ENCODE measurements at places on chromosomes 2 and 18.

- no peak for DNase-seq
These were observed 47.1 kb downstream of the KCNG3 start for GRCh38 chr2:42446503-42447271.

DNA sequence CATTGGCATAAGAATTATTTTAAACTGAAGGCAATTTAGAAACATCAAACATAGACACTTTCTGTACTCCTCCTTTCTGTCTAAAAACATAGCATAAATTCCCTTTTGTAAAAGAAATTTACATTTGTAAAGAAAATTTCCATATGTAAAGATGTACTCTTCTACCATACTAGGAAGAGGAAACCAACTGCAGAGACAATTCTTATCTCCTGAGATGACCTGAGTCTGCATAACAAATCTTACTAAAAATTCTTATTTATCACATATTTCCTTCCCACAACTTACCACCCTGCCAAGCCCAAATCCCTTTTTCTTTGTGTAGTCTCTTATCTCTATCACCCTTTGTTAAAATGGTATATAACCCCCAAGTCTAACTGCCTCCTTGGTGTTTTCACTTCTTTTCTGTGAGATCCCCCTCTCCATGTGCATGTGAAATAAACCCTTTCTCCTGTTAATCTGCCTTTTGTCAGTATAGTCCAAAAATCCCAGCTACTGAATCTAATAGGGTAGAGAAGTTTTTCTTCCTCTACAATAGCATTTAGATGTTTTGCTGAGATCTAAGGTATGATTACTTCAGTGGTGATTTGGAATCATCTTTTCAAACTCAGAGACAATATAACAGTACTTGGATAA, 81.0 kb downstream of the CHN1 start:
- DNase-seq: no peak

DNA sequence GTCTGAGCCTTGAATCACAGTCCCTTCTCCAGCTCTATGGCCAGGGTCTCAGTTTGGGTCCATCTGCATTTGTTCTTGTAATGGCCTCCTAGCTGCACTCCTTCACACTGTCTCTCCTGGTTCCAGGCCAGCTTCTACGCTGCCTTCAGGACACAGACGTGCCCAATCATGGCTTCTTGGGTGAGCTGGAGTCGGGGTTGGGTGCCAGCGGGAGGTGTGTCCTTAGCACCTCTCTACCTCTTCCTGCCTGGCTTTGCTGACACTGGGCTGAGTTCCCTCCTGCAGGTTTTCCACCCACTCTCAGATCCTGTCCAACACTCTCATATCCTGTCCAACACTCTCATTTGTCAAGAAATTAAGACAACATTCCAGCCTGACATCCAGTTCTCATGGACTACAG, 9.6 kb downstream of the TRPM8 start:
- no peak for DNase-seq

DNA sequence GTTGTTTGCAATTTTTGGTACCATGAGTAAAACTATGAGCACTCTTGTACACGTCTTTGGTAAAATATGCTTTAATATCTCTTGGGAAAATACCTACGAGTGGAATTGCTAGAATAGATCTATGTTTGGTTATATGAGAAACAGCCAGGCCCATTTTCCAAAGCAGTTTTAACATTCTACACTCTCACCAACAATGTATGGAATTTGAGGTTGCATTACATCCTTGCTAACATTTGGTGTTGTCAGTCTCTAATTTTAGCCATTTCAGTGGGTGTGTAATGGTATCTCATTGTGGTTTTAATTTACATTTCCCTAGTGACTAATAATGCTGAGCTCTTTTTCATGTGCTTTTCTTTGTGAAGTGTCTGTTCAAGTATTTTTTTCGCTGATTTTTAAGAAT, 118.9 kb upstream of the TCF4 start:
- DNase-seq: no peak

DNA sequence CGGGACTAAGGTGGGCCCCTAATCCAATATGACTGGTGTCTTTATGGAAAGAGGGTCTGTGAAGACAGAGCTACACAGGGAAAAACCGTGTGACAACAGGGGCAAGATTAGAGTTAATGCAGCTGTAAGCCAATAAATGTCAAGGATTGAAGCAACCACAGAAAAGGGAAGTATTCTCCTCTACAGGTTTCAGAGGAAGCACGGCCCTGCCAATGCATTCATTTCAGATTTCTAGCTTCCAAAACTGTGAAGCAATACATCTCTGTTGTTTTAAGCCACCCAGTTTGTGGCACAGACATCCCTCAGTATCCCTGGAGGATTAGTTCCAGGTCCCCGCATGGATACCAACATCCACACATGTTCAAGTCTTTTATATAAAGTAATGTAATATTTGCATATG, 48.8 kb downstream of the SPP2 start:
- peak; percentile 11 for DNase-seq

- DNase-seq: no peak
These were observed 93.1 kb downstream of the TCF4 start for GRCh38 chr18:55494899-55495298.

DNA sequence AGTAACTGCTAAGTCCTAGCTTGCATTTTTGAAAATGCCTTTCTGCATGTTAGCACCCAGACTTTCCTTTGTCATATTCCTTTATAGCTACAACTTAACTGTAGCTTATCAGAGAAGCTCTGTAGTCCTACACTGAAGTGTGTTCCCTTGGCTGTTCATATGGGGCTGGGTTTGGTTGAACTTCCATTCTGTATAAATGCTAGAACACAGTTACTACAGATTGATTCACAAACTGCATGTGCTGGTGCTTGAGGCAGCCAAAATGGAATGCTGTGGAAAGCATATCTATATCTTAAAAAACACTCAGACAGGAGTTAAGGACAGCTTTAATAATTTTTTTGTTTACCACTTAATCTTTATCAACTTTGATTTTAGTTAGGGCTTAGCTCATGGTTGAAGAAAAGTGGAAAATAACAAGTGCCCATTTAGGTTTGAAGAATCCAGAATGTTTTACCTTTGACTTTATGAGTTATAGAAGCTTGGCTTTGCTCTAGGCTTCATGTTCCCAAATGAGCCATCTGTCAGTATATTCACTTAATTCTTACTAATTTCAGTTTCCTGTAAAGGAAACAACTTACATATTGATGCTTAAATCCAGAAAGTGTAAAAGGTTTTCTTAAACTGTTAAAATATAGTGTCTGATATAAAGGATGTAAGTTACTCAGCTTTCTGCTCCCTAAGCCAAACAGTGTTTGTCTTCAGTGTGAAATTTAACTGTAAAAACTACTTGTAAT, 148.9 kb downstream of the AGPS start:
- DNase-seq: no peak

GRCh38 chr18:63887424-63887823, at the start of gene SERPINB2:
Gene SERPINB2, plus strand, starts transcription at chr18:63887705. Its CDS starts 3,740 bp downstream, at chr18:63891445.
- peak; percentile 14 for DNase-seq

- DNase-seq: no peak
These were observed 61.6 kb downstream of the SCN9A start for GRCh38 chr2:166314022-166314759.

DNA sequence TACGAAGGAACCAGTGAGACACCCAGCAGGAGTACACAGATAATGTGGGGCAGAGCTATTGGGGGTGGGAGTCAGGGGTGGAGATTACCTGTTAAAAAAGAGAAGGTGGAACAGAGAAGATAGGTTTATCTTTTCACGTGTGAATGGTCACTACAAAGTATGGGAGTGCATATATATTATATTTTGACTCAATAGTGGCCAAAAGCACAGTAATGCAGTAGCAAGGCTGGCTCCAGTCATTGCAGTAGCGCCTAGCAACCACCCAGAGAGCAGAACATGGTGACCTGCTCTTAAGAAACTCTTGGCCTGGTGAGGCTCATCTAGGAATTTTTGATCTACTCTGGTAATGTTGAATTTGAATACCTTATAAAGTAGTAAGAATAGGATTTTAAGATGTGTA, 1.0 kb downstream of the IMPACT start:
- peak; percentile 27 for DNase-seq

DNA sequence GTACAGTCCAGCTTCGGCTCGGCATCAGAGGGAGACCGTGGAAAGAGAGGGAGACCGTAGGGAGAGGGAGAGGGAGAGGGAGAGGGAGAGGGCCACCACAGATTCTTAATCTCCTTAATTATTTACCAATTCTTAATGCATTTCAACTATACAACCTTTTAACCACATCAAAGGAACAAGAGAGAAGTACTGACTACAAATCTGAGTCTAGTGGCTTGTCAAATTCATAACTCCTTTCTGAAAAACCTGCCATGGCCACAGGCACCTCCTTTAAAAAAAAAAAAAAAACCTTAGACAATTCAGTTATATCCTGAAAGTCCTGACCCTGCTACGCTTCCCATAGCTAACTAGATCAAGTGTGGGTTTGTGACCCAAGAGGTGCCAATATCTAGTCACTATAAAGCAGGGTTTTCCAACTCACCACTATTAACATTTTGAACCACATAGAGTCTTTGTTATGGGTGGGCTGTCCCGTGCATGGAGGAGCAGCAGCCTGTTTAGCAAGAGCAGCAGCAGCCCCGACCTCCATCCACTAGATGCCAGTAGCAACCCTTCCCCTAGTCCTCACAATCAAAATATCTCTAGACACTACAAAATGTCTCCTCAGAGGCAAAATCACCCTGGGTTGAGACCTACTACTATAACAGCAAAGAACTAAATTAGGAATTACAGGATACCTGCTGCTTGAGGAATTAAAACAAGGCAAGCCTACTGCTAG, 6.8 kb downstream of the ESCO1 start:
- peak; percentile 40 for DNase-seq

DNA sequence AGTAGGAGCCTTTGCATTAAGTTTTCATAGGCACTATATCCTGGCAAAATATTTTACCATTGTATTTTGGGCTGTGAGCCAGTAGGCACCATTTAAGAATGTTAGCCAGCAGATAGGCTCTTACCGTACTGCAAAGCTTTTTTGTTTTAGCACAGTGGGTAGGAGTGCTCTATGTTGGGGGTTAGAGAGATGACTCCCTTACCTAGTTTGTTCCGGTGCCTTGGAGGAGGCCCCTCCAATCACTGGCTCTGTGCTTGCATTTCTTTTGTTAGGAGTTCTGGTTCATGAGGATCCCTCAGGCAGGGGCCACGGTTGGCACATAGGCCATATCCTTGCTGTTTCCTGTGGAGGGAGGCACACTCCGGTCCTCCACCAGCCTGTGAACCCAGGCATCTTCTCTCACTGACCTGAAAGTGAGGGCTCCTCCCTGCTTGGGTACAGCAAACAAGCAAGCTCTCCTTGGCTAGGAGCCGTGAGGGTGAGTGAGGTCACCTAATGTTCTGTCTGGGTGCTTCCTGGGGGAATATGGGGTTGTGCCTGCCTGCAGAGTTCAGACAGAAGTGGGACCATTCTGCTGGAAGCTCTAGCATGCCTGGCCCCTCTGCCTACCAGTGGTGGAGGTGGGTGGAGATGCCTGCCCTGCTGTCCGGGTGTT, 29.8 kb downstream of the LTBP1 start:
- no peak for DNase-seq

DNA sequence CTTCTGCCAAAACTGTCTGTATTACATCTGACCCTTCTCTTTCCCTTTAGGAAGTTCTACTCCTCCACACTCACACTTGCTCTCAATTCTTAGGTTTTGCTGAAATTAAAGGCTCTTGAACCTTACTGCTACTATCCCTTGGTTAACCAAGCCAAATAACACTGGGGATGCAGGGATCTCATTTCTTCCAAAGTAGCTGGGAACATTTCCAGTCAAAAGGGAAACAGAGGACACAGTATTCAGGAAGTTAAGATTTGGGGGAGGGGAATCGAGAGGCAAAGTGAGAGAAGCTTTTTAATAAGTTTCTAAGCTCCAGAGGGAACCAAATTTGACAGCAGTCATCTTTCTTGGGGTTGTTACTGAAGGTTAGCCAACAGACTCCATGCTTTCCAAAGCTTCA, 6.2 kb downstream of the SEPTIN2 start:
- no peak for DNase-seq

- DNase-seq: no peak
These were observed 95.7 kb downstream of the VAPA start for GRCh38 chr18:10009321-10010144.

DNA sequence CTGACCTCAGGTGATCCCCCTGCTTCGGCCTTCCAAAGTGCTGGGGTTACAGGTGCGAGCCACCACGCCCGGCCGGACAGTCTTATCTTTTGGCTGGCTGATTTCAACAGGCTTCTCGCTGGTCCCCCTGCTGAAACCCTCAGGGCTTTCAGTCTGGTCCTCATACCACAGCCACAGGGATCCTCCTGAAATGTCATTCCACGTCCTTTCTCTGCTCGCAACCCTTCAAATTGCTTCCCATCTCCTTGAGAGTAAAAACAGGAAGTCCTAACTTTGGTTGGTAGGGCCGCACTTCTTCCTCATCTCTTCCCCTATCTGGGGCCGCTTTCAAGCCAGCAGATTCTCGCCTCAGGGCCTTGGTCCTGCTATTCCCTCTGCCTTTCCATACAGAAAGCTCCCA, 1.4 kb upstream of the CAB39 start:
- DNase-seq: no peak

DNA sequence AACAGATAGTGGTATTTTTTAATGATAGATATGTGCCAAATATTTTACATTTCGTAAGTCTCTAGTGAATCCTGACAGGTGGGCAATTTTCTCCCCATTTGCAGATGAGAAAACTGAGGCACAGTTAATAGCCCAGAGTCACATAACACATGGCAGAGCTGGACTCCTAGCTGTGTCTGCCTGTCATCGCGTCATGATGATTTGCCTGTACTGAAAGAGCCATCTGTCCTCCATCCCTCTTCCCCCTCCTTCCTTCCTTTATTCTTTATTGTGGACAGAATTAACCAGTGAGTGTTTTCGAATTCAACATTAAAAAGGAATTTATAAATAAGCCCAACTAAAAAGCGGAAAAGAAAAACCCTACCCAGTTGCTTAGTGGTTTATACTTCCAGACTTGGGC, 3.2 kb downstream of the DNAJB2 start:
- no peak for DNase-seq

- DNase-seq: no peak
These were observed 30.1 kb downstream of the RBKS start for GRCh38 chr2:27860111-27860510.

- DNase-seq: peak; percentile 17
These were observed 1516.1 kb downstream of the RPIA start for GRCh38 chr2:90207454-90208058.

- no peak for DNase-seq
These were observed 10.0 kb downstream of the MRPL33 start for GRCh38 chr2:27781496-27781895.

- no peak for DNase-seq
These were observed 201.9 kb upstream of the RBMS1 start for GRCh38 chr2:160695402-160696086.
